ENCODE measurements at places on chromosomes 12 and 14.

GRCh38 chr12:34406996-34407300 lies 384.7 kb downstream of the ALG10 start:
- DNase-seq = no peak

DNA sequence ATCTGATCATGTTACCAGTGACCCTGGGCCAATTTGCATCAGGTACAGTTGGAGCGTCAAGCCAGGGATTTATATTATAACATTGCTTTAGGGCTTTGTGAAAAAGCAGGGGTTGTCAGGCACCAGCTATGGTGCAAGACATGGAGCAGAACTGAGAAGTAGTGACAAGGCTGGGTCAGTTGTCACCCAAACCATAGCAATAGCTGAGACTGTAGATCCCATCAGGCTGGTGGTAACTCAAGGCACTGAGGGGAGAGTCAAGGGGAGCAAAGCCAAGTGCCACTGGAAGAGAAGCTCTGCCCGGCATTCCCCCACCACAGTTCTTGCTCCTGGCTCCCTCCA lies 16.9 kb downstream of the BCL2L14 start:
- no peak for DNase-seq

DNA sequence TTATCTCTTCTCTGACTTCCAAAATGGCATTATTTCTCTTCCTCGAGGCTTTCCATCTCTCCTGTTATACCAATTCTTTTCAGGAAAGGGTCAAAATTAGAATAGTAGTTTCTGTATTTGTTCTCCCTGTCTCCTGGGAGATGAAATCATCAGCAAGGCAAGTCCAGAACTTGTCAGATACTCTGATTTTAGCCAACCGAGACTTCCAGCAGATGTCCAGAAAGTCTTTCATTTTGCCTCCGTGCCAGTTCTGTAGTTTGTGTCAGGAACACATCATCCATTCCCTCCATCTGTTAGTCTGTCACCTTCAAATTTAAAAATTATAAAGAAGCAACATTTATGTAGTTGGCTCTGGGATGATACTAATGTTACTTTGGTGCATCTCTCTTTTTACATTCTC lies 275.7 kb downstream of the CCDC59 start:
- no peak for DNase-seq

- DNase-seq = no peak
Measured at GRCh38 chr12:69834147-69834546, 9.1 kb downstream of the MYRFL start.

DNA sequence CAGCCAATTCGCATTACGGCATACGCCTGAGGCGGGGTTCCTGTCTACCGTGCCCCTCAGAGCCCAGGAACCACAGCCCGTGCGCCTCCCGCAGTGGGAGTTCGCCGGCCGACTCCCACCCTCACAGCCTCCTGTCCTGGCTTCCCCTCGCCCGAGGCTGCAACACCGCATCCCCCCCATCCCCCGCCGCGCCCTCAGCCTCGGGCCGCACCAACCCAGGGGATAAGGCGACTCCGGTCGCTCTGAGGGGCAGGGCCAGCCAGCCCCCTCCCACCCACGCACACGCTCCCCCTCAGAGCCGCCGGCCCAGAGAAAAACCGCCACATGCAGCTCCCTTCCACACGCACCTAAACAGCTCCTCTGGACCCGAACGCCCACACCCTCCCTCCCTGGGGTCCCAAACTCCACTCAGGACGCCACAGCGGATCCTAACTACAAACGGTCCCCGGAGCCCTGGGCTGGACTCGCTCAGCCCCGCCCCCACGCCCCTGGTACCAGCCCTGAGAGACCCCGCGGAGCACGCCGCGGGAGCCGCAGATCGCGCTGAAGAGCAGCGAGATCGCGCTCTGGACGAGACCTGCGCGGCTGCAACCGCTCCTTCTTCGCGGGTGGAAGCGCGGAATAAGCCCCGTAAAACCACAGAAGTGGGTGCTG lies at the start of gene C14orf39:
C14orf39 (minus strand) TSS at position 466 of the 654 bp plus-strand sequence. CDS start 985 bp downstream, outside the sequence.
- DNase-seq = no peak

GRCh38 chr12:18868717-18869116 lies 130.8 kb downstream of the CAPZA3 start:
- DNase-seq = no peak

DNA sequence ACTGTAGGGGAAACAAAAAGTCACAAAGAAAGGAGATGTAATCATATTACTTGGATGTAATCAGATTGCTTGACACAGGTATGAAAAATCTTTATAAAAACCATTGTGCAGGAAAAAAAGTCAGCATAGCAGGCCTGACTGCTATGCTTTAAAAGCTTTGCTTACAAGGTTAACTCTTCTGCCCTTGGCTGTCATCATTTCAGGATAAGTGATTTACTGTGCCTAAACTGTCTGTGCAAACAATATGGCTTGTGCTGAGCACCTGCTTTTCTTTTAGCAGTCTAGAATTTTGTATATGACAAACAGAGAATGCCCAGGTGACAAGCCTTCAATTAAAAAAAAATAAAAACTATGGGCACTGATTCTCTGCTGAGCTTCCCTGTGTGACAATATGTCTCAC lies 63.8 kb upstream of the PLEKHG7 start:
- no peak for DNase-seq
